ENCODE measurements at places on chromosomes 6 and 20. TPM values are rescaled to one million over a fixed set of nuclear protein-coding genes. Genes with fewer than 3 reads are reported as not detected.

DNA sequence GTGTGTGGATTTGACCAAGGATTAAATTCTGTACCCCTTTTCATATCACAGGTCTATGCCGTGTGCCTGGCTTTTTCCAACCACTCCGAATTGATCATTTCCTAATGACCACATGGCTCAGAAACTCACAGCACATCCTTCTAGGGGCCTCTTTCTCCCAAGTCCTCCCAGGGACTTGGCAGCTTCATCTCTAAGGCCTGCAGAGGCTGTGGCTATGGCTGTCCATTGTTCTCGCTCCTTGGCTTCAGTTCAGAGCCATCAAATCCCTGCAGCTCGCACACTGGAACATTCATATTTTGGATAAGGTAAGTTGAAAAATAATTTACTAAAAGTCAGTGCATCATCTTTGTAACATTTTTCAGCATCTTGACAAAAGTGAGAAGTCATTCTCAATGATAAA is 497.2 kb upstream of the CDH4 start:
- DNase-seq: peak; percentile 1

DNA sequence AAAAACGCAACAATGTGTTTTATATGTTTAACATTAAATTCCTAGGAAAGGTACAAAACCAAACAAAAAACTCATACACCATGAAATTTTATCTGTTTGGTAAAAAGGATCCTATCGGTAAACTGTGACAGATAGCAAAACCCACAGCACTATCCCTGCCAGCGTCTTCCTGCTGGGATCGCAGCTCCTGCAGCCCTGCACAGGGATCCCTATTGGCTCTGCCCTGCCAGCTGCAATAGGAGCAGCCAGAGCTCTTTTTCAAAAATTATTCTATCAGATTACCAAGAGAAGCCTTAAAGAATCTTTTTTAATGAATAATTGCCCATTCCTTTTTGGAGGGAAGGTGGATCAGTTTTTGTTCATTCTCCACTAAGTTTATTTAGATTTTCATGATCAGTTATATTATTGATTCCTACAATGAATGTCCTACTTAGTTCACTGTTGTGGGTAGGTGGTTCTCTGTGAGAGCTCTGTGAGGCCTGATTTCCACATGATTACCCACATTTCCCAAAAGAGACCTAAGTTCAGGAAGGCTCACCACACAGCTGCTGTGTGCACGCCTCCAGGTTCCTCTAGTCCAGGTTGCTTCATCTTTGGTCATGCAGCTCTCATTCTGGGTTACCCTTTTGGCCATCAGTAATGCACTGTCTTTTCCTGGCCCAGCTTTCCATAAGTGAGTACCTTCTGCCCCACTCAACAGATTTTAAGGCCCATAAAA is 293.8 kb downstream of the FRK start:
- no peak for DNase-seq

DNA sequence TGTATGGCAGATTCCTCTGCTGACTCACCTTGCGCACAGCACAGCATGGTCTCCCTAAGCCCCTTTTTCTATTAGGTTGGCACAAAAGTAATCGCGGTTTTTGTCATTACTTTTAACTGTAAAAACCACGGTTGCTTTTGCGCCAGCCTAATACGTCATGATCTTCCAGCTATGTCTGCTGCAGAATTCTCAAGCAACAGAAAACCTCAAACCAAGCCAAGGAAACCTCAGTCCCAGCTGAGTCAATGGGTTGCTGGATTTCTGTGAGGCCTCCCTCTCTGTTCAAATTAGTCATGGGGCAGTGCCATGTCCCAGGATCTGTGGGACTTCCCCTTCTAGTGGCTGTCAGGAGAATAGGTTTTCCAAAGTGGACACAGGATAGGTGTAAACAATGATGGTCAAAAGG is 15.7 kb upstream of the ENPP1 start:
- DNase-seq: no peak

DNA sequence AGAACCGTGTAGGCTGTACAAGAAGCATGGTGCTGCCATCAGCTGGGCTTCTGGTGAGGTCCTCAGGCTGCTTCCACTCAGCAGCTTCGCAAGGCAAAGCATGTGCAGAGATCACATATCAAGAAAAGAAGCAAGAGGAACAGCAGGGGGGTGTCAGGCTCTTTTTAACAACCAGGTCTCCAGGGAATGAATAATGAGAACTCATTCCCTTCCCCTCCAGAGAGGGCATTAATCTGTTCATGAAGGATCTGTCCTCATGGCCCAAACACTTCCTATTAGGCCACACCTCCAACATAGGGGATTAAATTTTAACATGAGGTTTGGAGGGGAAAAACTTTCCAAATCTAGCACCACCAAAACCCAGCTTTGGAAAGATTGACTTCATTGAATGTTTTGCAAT is 20.0 kb downstream of the GINM1 start:
- no peak for DNase-seq

DNA sequence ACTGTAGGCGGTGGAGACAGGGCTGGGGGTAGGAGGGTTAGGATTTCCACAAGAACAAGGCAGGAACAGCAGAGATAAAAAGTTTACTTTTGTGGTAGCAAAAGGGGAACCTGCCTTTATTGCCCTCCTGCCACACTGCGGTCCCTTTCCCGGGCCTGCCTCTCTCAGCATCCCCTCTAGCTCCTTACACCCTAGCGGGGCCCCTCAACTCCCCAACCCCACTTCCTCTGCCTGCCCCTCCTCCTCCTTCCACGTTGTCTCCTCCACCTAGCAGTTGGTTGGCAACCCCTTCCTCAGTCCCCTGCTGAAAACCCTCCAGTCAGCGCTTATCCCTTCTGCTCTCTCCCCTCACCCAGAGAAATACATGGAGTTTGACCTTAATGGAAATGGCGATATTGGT is 714 bp downstream of the AIF1 start:
- DNase-seq: no peak

- peak; percentile 55 for DNase-seq
Measured at GRCh38 chr20:45095805-45096238, 5.1 kb downstream of the KCNS1 start.

DNA sequence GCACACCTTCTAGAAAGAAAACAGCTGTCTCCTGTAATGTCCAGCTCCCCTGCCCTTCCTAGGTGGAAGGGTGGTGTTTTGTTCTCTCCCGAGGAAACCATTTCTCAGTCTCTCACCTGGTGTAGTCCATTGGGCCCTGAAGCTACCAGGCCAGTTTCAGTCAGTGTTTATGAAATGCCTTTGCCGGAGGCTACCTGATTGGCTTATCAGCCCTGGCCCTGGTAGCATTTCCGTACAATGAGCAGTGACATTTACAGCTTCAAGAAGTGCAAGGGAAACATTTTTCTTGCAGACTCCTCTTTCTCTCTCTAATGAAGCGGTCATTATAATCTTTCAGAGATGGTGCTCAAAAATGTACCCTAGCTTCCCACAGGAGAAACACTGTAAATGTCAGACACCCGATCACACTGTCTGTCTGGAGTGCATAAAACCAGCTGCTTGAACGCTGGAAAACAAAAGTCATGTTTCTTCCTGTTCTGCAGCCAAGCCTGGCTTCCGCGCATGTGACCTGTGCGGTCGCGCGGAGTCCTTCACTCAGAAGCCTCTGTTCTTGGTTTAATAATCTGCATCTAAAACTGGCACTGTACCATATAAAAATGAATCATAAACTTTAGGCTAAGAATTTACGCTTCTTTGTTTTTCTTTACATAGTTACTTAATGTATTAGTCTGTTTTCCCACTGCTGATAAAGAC is 28.4 kb upstream of the SAYSD1 start:
- no peak for DNase-seq

Gene UBE3D
- 11.3 TPM for total RNA-seq

GRCh38 chr6:146876271-146877151 is 277.7 kb downstream of the ADGB start:
- DNase-seq: no peak

- DNase-seq: no peak
Measured at GRCh38 chr6:64914124-64914523, 792.9 kb downstream of the EYS start.

Gene TP53TG5
- not detected for total RNA-seq

- DNase-seq: no peak
Measured at GRCh38 chr6:2705256-2705655, 45.5 kb downstream of the MYLK4 start.

- DNase-seq: no peak
Measured at GRCh38 chr6:130697271-130697994, 129.8 kb upstream of the SMLR1 start.

GRCh38 chr6:72873433-72873832 is 251.6 kb downstream of the KCNQ5 start:
- DNase-seq: no peak

DNA sequence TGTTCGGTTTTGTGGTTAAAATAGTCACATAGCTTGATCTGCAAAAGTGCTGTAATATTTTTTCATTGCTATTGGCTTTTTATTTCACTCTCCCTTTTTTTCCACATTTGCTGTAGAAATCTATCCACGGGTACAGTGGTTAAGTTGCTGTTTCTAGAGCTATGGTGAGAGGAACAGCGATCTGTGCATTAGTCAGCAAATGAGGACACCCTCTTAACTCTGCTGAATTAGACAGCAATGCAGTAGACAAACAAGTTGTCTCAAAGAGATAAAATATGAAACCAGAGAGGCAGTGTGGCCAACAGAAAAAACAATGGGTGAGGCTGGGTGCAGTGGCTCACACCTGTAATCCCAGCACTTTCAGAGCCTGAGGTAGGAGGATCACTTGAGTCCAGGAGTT is 17.6 kb upstream of the SYNJ2 start:
- no peak for DNase-seq

Gene DDRGK1
- 22.4 TPM for total RNA-seq

Gene MOXD1
- not detected for total RNA-seq

Gene TPD52L1
- 248 TPM for total RNA-seq

GRCh38 chr6:114169763-114170162 is 173.1 kb downstream of the HS3ST5 start:
- no peak for DNase-seq

Gene NRM
- total RNA-seq: 8.8 TPM

Gene KIF13A
- total RNA-seq: 9.8 TPM

Gene RAB32
- 112 TPM for total RNA-seq

GRCh38 chr6:163136681-163137397 is 277.7 kb upstream of the QKI start:
- DNase-seq: no peak

DNA sequence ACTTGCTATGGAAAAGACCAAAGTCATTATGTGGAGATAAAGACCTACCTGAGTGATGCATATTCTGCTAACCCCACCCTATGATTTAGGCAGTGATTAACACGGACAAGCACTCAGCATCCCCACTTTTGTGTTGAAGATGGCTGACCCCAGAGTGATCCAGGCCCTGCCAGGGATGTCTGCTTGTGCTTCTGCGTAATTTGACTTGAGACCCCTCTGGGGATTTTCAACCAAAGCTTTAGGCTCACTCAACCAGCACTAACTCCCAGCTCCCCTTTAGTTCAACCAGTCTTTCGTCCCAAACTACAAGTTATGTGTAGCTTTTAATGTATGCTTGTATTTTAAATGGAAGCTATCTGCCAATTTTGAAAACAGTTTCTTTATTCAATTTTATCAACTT is 538.0 kb upstream of the ID4 start:
- DNase-seq: no peak

Gene ALDH8A1
- not detected for total RNA-seq

Gene ZC2HC1B
- total RNA-seq: not detected

- no peak for DNase-seq
Measured at GRCh38 chr6:45991189-45991588, 24.5 kb downstream of the CLIC5 start.

DNA sequence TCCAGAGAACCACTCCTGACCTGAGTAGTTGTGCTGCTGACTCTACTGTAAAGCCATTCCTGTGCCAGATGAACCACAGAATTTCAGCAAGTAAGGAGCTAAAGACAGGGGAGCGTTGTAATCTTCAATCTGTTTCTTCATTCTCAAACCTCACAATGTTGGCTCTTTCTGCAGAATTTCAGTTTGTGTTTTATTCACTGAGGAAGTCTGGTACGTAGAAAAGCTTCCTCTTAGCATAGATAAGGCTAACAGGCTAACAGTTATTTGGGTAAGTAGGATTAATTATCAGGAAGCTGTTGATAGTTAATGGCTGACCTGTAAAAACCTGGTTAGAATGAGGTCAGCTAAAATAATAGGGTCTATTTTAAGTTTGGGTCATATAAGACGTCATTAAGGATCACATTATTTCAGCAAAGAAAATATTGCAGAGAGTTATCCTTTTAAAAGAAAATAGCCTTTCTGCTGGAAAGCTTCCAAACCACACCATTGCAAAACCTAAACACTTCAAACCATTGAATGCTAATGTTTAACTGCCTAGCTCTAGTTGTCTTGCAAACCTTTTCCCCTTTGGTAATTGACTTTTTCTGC is 14.1 kb upstream of the TENT5A start:
- DNase-seq: no peak

Gene PFDN4
- 182 TPM for total RNA-seq

- peak; percentile 54 for DNase-seq
Measured at GRCh38 chr20:24628985-24629384, 159.6 kb downstream of the SYNDIG1 start.

- no peak for DNase-seq
Measured at GRCh38 chr20:23528867-23529431, 38.0 kb downstream of the CST8 start.

DNA sequence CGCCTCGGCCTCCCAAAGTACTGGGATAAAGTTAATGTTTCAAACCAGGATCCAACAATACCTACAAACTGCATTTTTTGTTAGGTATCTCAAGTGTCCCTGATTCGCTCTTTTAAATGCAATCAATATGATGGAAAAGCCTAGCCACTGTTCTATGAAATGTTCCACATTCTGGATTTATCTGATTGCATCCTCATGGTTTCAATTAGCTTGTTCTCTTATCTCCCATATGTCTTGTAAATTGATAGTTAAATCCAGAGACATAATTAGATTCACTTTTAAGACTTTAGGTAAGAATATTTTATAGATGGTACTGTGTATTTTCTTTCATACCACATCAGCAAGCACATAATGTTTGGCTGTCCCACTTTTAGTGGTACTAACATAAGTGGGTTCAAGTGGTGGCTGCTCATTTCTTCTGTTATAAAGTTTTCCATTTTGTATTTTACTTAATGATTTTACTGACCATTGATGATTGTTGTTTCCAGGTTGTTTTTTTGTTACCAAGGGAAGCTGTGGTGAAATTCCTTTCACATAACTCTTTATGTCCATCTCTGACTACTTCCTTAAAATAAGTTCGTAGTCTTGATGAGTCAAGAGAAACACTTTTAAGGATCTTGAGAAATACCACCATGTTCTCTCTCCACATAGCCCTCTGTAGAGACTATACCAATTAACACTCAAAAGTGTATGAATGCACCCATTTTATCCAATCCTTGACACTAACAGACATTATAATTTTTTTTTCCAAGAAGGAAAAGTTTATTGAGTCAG is 40.5 kb downstream of the RNGTT start:
- DNase-seq: no peak

Gene C20orf141
- not detected for total RNA-seq

Gene SAMD10
- total RNA-seq: 1.4 TPM
